ENCODE measurements at places on chromosomes 16 and 17.

GRCh38 chr17:44788139-44788538, 29.4 kb downstream of the ADAM11 start:
- no peak for DNase-seq

DNA sequence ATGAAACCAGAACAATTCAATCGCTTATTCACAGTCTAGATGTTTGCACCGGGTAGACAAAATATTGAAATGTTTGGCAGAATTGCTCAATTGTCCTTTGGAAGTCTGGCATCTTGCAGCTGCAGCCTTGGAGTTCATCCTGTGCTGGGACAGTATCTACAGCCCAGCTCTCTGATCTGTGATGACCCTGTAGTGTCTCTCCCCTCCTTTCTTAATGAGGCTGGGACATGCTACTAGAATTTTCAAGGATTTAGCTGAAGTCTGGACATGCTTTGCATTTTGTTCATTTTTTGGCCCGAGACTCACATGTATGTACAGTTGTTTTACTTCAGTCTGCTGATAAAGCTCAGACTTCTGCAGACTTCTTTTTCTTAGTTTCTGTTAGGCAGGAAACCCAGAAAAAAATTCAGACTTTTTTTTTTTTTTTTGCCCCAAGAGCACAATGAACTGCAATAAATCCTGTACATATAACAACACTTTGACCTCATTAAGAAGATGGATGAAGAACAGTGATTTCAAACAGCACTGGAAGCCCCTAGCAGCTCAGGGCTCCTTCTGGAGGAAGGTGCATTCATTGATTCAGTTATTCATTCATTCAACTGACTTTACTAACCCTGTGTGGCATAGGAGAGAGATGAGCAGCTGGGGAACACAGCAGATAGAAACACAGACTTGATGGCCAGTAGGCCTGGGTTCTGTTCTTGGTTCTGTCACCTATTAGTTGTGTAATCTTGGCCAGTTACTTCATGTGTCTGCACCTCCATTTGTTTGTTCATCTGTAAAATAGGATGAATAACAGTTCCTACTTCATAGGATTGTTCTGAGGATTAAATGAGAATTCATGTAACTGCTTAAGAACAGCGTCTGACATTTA, 210.0 kb downstream of the MAP2K4 start:
- peak; percentile 32 for DNase-seq

DNA sequence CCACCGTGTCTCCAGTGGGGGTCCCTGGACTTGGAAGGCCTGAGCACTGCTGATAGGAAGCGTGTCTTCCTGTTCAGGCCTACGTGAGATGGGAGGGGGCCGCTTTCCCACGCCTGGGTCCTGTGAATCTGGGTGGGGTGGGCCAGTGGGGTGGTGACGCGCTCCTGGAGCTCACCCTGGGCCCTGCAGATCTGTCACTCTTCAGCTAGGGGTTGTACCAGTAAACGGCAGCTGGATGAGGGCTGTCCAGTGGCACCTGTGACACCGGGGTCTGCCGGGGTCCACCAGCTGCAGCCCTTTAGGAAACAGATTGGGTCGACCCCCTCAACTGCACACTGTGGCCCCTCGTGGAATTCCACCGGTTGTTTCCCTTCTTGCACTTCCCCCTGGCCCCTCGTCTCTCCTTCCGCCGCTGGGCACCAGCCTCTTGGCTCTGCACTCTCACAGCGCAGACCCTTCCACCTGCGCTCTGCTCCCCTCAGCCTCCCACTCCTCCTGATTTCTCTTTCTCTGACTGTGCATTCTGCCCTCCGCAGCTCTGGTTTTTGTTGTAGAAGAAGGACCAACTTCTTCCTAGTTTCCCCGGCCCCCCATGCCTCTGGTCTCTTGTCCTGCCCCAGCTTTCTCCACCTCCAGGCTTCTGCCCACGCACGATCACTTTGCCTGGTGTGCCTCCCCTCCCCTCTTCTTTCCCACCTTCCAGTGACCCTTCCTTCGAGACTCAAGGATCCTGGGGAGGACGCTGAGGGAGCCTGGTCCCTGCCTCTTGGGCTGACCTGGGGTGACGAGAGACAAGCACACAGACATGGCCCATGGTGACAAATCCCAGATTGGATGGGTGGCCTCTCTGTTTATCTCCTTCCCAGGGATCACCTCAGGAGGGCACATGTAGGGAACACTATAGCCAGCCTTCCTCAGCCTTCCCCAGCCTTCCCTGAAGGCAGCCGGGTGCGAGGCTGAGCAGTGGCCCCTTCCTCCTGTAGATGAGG, 4.8 kb downstream of the MRC2 start:
- DNase-seq = peak; percentile 51

DNA sequence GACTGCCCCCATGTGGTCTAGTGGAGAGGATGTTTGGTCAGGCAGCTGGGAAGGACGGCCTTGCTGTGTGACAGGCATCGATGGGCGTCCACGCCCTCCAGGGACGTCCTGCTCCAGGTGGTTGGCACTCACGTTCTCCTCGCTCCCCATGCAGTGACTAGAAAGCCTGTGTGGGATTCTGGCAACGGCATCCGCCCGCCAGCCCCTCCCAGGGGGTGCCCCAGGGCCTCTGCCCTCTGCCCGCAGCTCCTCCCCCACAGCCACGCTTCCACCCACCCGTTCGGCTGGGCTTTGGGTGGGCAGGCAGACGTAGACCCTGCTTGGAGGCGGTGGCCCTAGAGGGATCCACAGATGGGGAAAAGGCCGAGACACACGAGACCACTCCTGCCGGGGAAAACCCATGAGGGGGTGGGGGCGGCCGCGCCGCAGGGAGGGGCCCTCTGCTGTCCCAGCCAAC, 4.7 kb upstream of the IL17C start:
- DNase-seq = peak; percentile 92

GRCh38 chr16:69727916-69728270, 1.5 kb upstream of the NQO1 start:
- no peak for DNase-seq

DNA sequence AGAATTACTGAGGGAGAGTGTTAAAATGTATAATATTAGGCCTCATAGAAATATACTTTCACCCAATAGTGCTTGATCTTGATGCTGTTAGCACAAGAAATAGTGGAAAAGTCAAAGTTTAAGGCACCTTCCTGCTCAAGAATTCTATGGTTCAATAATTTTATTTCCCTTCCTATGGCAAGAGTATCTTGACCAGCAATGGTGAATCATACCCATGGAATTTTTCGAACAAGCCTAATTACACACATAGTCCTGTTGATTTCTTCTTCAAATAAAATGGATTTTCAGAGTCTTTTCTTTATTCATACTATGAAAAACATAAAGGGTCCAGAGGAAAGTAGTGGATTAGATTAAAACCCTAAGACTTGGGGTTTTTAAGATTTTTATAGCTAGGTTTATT, 810.6 kb downstream of the CDH11 start:
- no peak for DNase-seq

DNA sequence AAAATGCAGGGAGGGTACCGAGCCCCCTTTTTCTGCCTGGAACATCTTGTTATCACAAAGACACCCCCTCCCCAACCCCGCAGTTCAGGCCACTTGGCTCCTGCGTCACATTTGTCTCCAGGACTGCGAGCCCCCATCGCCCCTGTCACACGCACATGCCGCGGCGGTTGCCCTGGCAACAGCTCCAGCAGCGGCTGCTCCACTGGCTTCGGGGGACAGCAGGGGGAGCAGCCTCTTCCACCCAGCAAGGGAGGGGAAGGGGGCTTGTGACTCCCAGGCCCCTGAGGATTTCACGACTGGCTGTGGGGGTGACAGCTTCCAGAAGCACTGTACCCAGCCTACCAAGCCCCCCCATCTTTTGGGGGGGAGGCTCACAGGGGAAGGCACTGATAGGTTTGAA, 2.6 kb downstream of the BAIAP3 start:
- no peak for DNase-seq

GRCh38 chr16:87487361-87487924, 5.4 kb downstream of the ZCCHC14 start:
- DNase-seq = peak; percentile 87

DNA sequence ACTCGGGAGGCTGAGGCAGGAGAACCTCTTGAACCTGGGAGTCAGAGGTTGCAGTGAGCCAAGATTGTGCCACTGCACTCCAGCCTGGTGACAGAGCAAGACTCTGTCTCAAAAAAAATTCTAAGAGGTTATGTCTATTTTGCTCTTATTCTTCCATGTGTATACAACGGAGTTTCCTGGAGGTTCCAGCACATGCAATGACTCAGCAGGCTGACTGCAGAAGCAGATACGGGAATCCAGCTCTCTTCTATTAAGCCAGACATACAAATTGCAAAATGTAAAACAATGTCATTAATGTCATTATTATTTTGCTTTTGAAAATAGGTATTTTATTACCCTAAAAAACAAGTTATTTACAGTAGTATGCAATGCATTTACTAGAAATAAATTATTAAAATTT, 18.4 kb downstream of the MIEF2 start:
- DNase-seq = no peak

- no peak for DNase-seq
Measured at GRCh38 chr16:85566561-85567100, 46.5 kb upstream of the GSE1 start.

DNA sequence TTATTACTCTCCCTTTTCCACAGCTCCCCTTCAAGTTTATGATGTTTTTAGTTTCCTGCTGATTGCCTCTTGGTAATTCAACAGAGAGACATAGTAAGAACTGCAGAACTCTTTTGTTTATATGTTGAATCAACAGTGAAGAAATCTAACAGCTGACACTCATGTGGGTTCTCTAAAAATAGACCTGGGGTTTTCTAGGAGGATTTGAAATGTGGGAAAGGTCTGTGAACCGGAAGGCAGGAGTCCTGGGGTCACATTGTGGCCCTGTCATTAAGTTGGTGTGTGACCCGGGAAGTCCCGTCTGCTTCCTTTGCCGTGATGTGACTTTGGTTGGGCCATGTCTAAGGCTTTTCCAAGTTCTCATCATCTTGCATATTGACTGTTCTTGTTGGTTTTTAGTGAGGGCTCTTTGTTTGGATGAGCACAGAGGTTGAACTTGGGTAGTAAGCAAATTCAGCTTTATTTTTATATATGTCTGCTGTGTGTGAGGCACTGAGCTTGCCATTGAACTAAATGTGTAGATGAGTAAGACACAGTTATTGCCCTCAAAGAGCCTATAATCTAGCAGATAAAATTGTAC, 48.5 kb upstream of the HS3ST3A1 start:
- no peak for DNase-seq

GRCh38 chr16:71628810-71629209, 2.8 kb downstream of the MARVELD3 start:
- DNase-seq = peak; percentile 77

DNA sequence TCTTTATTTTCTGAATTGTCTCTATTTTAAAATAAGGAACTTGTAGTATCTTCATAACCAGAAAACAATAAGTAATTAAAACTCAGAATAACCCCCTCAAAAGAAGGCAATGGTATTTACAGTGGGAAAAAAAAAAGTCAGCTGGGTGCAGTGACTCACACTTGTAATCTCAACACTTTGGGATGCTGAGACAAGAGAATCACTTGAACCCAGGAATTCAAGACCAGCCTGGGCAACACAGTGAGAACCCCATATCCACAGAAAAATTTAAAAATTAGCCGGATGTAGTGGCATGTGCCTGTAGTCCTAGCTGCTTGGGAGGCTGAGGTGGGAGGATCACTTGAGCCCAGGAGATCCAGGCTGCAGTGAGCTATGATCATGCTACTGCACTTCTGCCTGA, 33.5 kb downstream of the ADAM11 start:
- DNase-seq = no peak

DNA sequence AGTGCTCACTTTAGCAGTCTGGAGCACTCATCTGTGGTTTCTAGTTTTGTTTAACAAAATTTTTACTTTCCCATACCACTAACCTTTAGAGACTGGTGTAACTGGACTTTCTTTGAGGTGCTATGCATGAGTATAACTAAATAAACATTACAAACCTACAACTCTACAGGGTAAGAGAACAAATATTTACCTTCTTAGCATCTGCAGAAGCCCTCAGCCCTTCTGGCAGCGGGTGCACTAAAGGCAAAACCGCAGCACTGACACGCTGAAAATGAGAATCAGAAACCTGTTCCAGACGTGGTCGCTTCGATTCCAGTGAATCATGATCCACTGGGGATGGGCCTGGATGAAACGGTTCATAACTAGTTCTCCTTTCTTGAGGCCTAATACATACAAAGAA, 43.7 kb downstream of the NCOR1 start:
- DNase-seq = no peak

DNA sequence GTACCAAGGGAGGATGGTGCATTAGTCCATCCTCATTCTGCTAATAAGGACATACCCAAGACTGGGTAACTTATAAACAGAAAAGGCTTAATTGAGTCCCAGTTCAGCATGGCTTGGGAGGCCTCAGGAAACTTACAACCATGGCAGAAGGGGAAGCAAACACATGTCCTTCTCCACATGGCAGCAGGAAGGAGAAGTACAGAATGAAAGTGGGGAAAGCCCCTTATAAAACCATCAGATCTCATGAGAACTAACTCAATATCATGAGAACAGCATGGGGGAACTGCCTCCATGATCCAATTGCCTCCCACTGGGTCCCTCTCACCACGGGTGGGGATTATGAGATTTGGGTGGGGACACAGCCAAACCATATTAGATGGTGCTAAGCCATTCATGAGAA, 84.5 kb downstream of the SEC14L1 start:
- no peak for DNase-seq

DNA sequence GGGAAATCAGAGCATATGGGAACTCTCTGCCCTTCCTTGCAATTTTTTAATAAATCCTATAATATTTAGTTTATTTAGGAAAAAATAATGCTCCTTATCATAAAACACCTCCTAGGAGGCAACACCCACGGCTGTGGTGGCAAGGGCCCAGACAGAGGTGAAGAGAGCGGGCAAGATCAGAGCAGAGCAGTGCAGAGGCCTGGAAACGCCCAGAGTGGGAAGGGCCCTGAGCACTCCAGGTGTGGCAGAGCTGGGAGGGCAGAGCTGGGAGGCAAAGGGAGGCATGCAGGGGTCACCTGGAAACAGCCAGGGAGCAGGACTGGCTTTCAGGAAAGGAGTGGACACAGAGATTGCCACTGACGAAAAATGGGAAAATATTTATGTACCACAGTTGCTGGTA, 17.3 kb downstream of the FBXO31 start:
- DNase-seq = no peak

DNA sequence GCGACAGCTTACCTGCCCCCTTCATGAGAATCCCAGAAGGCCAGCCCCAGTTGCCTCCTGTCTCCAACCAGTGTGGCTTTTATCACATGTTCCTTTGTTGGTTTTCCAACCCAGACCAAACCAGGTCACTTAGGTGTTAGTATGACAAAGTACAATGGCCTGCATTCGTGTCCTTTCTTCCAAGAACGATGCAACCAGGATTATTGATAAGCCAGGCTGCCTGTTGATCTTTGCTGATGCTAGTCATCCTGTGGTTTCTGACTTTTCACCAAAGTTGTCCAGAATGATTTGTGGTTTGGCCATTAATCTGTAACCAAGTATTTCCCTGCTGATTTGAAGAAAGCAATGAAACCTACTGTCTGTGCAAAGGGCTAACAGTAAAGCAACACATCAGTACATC, 191.4 kb downstream of the CYLD start:
- no peak for DNase-seq

GRCh38 chr17:40178021-40178601, 841 bp downstream of the RAPGEFL1 start:
- no peak for DNase-seq

DNA sequence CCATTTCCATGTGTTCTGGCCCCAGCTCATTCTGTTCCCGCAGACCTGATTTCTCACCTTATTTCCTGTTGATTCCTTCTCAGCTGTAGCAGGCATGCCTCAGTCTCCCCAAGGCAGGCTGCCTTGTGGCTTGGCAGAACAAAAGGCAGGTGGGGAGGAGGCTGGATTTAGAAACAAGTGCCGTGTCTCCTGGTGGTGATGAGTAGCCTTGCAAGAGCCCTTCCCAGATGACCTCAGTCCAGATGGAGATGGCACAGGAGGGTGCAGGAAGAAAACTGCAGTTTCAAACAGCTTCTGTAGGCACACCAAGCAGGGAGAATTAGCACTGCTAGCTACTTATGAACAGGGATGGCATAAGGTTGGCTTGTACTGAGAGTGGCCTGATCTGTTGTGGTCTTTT, 64.6 kb downstream of the ARHGAP44 start:
- DNase-seq = no peak

All from islet precursor cell (in vitro differentiated cells).